ENCODE measurements at places on chromosomes 13 and 19.

- no peak for DNase-seq
Measured at GRCh38 chr13:112168761-112169160, 101.8 kb downstream of the SOX1 start.

DNA sequence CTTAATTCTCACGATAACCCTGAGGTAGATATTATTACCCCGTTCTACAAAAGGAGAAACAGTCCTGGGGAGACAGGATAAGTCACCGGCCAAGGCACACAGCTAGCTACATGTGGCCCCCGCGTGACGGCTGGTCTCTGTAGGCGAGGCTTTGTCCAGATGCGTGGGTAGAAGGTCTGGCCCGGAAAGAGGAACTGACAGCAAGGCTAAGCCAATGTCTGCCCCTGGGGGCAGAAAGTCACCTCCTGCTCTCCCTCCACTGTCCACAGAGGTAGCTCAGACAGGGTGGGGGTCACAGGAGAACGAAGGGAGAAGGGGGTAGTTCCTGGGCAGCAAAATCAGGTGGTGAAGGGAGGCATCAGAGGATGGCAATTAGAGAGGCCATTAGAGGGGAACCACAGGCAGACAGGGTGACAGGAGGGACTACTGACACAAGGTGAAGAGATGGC is 1.8 kb downstream of the APOC4 start:
- DNase-seq = no peak

- DNase-seq = no peak
Measured at GRCh38 chr13:95579303-95579702, 26.8 kb downstream of the CLDN10 start.

DNA sequence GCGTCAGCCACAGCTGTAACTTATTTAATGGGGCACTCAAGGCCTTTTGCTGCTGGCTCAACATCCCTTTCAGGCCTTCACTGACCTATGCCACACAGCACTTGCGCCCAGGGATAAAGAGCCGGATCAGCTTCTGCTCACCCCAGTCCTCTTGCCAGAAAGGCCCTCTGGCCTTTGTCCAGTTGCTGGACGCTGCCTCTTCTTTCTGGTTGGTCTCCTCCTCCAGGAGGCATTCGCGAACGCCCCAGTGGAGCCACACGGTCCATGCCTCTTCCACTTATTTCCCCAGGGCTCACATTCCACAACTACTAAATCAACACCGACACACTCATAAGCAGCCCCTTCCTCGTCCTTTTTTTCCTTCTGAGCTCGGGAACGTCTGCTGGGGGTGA is 3.7 kb upstream of the ZNF329 start:
- DNase-seq = no peak

- DNase-seq = no peak
Measured at GRCh38 chr13:94329754-94330551, 149.5 kb downstream of the DCT start.

DNA sequence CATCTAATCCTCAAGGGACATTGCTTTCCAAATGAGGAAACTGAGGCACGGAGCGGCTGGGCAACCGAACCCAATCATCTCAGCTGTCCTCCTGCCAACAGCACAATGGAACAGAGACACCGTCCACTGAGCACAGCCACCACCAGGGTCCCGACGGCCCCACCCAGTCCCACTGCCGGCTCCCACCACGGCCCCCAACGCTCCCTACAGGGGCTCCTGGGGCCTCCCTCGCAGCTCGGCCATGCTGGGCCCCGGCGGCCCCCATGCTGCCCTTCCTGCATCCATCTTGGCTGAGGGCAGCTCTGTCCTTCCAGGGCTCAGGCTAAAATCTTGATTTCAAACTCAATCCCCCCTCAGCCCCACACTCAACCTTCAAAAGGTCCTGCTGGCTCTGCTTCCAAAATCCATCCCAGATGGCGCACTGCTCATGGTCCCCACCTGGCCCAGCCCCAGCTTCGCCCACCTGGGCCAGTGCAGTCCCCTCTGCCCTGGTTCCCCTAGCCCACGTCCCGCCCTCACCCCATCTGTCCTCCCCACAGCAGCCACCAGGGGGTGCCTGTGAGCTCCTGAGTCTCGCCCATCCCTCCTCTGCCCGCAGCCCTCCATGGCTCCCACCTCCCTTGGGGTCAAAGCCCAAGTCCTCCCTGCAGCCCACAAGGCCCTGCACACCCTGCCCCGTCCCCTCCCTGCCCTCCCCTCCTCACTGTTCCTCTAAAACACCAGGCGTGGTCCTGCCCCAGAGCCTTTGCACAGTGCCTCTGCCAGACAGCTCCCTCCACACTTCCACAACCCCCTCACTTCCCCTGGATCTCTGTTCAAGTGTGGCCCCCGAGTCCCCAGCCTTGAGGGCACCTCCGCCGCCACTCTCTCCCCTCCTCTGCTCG is 7.9 kb downstream of the PIP5K1C start:
- DNase-seq = no peak

- DNase-seq = no peak
Measured at GRCh38 chr13:90084684-90085290, 1262.7 kb upstream of the MIR17HG start.

- DNase-seq = no peak
Measured at GRCh38 chr13:70088926-70089325, 18.7 kb upstream of the ATXN8OS start.

- DNase-seq = no peak
Measured at GRCh38 chr13:68304286-68304893, 1074.3 kb upstream of the PCDH9 start.

- DNase-seq = no peak
Measured at GRCh38 chr19:21047716-21048115, 27.3 kb downstream of the ZNF430 start.

GRCh38 chr13:71213252-71213821 is 653.7 kb downstream of the DACH1 start:
- no peak for DNase-seq

- DNase-seq = peak; percentile 77
Measured at GRCh38 chr19:57099199-57099661, 20.6 kb upstream of the USP29 start.

DNA sequence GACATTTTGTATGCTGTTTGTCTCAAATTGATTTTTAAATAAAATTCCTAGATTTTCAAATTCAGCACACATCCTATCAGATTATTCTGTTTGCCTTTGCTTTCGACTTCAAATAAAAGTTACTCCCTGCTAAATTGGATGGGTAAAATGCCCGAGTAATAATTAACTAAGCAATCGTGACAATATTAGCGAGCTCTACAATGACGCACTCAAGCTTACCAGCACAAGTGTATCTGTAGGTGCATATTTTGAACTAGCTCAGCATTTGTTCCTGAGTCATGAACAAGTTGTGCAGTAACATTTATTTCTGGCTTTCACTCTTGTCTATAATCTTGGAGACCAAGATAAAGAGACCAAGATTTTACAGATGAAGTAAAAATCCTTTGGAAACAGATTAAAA is 113.4 kb downstream of the UBL3 start:
- no peak for DNase-seq

GRCh38 chr13:90787007-90787406 is 560.5 kb upstream of the MIR17HG start:
- DNase-seq = no peak

- DNase-seq = peak; percentile 93
Measured at GRCh38 chr19:8580710-8581281, 3.6 kb upstream of the MYO1F start.

DNA sequence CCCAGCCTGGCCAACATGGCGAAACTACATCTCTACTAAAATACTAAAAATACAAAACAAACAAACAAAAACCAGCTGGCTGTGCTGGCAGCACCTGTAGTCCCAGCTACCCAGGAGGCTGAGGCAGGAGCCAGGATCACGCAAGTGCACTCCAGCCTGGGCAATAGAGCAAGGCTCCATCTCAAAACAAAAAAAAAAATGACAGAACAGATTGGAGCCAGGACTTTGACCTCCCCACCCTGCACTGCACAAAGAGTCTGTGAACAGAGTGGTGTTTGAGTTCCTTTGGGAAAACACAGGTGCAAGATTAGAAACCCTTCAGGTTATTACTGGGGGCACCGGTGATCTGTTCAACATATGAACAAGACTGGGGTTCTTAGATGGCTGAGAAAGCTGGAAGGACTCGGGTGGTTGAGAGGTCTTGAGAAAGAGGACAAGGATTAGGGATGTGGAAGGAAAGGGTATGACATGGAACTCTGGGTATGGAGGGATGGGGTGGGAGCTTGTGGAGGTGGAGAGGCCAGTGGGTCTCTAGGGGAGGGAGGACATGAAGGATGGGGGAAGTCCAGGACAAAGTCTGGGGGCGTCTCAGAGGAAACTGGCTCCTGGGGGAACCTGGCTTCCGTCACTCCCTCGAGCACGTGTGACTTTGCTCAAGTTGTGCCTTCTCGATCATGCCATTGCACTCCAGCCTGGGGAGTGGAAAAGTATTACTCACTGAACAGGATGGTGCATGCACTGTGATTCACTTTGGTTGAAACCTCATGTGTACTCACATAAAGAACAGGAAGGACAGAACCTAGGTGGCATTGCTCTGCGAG is 25.9 kb downstream of the RCN3 start:
- no peak for DNase-seq

- no peak for DNase-seq
Measured at GRCh38 chr19:15297416-15298224, 34.7 kb downstream of the BRD4 start.

DNA sequence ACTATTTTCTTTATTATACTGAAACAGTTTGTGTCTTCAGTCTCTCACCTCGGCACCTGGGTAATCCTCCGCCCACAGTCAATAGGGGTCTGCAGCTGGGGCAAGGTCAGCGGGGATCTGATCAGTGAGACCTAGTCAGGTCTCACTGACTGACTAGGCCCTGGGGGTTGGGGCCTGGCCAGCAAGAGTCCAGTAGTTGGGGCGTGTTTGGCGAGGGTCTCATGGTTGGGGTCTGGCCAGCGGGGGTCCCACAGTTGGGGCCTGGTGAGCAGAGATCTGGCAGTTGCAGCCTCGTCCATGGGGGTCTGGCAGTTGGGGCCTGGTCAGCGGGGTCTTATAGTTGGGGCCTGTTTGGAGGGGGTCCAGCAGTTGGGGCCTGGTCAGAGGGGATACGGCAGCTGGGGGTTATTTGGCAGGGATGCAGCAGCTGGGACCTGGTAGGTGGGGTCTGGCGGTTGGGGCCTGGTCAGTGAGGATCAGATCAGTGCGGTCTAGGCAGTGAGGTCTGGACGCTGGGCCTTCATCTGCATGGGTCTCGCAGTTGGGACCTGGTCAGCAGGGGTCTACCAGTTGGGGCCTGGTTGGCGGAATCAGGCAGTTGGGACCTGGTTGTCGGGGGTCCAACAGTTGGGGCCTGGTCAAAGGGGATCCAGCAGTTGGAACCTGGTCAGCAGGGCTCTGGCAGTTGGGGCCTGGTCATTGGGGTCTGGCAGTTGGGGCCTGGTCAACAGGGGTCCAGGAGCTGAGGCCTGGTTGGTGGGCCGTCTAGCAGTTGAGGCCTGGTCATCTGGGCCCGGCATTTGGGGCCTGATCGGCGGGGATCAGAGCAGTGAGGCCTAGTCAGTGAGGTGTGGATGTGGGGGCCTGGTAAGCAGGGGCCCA is 61.1 kb upstream of the TPM4 start:
- peak; percentile 65 for DNase-seq

- peak; percentile 93 for DNase-seq
Measured at GRCh38 chr19:41351339-41352245, 2.1 kb downstream of the TGFB1 start.

DNA sequence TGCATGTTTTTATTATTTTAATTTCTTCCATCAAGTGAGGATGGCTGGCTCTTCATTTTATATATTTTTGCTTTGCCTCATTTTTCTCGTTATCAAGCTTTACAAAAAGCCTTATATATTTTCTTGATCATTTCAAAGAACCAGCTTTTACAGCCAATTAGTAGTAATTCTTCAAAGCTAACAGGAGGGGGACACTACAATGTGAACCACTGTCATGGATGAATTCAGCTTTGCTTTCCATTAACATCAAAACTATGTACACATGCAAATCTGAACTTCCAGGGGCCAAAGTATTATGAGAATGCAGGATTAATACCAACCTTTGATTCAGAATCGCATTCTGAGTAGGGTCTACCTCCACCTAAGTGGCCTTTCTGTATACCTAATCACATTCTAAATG is 11.1 kb downstream of the UQCRFS1 start:
- DNase-seq = no peak

DNA sequence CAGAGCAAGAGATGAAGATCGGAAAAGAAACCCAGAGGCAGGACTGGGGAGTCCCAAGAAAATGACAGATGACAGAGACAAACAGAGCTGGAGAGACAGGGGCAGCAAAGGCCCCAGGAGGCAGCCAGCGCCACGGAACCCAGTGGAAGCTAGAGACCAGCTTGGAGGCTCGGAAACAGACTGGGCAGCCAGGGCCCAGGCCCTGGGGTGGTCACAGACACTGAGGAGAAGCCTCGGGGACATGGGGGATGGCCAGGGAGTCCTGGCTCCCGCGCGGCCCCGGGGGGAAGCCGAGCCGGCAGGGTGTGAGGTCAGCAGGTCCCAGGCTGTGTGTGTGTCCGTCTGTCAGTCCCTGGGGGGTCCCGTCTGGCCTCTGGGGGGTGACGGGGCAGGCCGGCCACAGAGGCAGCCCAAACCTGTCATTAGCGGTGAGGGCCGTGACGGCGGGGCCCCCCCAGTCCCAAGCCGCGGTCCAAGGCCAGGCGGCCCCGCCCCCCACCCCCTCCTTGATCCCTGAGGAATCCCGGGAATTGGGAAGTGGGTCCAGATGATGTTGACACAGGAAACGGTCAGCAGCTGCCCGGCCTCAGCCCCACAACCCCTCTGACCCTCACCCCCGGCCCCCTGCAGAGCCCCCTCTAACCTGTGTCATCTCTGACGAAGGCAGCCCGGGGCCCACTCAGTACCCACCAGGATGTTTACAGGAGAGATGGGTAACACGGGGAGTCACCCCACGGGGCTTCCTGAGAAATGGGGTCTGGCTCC is 2.5 kb upstream of the TMEM190 start:
- DNase-seq = no peak

DNA sequence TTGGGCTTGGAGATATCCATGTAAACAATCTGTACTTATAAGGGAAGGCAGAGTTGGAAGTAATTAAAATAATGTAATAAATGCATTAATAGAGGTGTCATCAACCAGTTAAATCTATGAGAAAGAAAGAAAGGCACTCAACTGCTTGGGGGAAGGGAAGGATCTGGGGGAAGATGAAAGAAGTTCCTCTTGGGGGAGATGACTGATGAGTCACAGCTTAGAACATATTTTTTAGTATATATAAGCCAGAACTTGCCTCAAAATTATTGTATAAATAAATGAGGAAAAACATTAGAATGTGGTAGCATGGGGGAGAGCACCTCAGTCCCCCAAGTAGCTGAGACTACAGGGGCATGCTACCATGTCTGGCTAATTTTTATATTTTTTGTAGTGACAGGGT is 205.8 kb downstream of the GGACT start:
- DNase-seq = no peak

DNA sequence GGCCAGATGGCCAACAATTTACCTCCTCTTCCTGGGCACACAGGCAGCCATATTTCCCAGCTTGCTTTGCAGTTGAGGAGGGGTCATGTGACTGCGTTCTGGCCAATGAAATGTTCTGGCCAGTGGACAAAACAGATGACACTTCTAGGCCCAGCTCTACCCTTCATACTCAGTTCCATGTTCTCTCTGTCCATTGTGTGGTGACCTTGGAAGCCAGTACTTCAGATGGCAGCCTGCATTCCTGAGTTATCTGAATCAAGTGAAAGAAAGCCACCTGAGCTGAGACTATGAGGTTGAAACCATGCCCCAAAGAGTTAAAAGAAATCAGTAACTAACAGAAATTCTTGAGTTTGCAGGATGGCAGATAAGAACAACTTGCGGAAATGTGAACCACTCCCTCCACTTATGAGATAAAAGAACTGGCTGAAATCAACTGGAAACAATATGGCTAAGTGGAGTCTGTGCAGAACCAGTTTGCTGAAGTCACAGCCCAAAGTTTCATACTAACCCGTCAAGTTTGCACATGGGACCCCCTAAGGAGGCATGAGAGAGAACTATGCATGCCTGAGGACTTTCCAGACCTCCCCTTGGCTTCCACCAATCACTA is 8.1 kb downstream of the FAM187B start:
- no peak for DNase-seq
